CD4-positive, alpha-beta T cell treated with Interleukin-4 for 4 hours (primary cell): ENCODE measurements at places on chromosomes 4 and X.

DNA sequence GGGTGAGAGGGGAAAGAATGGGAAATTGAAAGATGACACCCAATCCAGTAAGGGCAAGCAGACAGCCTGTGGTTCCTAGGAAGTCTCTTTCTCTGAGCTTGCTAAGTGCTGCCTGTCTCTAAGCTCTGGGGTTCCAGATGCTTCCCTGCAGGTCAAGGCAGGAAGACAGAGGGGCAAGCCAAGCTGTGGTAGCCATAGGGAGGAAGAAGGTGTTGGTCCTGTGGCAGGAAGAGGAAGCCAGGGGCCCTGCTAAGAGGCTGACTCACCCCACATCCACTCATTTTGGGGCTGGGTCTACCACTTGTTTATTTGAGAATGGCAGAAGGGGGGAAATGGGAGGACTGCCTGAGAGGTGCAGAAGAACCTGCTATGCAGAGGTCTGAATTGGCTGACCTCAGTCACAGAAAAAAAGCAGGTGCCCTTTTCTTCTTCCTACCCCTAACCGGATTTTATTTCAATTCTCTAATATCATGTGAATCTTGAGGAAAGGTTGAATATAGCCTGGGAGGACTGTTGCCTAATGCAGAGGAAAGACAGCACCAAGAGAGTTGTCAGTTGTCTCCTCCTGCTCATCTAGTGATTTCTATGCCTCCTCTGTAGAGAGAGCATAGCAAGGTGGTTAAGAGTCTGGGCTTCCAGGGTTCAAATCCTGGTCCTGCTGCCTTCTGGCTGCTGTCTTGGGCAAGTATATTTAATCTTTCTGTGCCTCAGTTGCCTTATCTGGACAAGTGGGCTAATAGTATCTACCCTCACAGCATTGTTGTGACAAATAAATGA is 27.4 kb downstream of the HOPX start:
- peak; percentile 66 for DNase-seq

- DNase-seq, result no peak
Measured at GRCh38 chr4:110480746-110481271, 4.9 kb downstream of the ENPEP start.

DNA sequence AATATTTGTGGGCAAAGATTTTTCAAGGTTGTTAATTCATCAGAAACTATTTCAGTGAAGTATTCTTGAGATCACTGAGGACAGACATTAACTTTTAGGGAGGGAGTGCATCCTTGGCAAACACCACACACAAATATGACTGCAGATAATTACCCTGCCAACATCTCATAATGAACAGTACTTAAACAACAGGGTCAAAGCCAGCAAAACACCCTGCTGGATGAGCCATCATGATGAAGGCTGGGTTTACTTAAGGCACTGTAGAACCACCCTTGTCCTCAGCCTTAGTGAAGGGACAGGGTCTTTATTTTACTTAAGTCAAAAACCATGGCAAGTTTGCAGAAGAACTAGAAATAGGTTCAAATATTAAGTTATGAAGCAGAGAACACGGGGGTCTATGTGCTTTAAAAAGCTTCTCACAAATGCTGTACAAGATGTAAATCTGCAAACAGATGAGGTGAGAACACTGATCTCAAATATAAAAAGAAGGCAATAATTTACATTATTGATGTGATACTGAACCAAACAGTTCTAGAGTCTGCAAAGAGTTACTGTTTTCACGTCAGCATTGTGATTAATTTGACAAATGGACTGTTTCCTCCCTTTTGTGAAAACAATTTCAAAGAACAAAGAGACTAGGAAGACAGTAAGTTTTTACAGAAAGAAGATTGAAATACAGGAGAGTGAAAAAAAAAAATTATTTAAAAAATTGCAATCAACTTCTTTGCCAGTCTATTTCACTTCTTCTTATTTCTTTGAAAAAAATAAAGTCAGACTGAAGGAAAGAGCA is 28.2 kb downstream of the TAPT1 start:
- no peak for DNase-seq

DNA sequence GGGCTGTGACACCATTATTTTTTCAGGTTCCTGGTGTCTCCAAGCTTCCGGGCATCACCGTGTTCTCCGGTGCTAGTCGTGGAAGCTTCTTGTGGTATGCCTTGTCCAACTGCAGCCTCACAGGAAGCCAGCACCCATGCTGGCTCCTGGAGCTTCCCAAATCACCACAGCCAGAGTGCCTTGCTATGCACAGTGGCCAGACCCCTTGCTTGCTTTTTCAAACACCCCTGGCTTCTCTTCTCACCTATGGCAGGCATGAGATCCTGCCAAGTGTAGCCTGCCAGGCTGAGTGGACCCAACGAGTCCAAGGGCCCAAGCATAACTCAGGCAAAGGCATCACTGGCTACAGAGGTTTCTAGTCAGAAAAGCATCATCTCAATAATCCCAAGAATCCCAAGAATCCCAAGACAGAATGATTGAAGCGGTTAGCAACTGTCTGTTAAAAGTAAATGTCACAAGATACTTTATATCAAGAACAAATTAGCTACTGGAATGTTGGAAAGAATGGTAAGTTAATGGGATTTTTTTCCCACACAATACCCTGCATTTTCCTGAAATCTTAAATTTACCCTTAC is 1522.9 kb downstream of the PCDH18 start:
- no peak for DNase-seq

GRCh38 chrX:312621-313331 is 5.8 kb downstream of the GTPBP6 start:
- no peak for DNase-seq

DNA sequence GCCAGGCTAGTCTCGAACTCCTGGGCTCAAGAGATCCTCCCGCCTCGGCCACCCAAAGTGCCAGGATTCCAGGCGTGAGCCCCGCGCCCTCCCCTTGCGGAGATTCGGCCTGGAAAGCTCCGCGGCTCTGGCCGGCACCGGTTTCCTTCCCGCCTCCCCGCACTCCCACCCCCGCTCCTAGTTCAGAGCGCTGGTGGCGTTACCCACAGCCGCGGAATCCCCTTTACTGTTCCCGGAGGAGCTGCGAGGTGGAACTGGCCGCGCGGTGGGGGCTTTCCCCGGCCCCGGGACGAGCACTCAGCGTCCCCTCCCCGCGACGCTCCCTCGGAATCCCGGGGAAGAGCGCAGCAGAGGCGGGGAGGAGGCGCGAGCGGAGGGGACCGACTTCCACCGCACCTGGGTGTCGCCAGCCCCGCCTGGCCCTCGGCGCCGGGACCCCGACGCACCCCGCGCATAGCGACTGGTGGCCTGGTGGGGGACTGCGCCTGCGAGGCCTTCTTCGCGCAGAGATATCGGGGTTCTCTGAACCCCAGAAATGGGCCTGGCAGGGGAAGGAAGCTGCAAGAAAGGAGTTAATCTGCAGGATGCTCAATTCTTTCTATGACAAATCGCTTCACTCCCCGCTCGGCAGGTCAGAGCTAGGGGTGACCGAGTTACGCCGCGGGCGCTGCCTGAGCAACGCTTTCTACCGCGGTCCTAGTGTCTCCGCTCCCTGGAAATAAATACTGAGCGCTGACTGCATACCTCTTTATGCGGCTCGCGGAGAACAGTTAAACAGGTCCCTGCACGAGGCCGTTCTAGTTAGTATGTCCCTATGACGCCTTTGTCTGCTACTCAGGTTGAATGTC is 14.6 kb upstream of the SLC25A4 start:
- DNase-seq, result peak; percentile 13

GRCh38 chr4:127284236-127284635 is 348.5 kb upstream of the INTU start:
- DNase-seq, result no peak

- no peak for DNase-seq
Measured at GRCh38 chr4:5357870-5358269, 306.6 kb downstream of the STK32B start.

- DNase-seq, result no peak
Measured at GRCh38 chr4:33255094-33255493, 2534.9 kb downstream of the PCDH7 start.

DNA sequence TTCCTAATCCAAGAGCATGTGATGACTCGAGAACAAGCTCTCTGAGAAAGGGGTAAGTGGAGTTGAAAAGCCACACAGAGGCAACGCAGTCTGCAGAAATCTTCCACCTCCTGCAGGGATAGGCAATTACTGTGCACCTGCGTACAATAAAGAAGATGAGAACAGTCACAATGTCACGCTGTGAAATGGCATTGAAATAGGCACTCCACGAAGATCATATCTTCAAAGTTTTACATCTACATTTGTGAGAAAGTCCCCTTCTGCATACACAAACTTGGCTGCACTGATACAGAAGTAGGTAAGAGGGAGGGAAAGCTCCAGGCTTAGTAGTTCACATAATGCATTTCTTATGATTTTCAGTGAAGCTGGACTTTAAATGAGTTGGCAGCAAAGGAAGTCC is 27.1 kb downstream of the DDX60L start:
- no peak for DNase-seq

DNA sequence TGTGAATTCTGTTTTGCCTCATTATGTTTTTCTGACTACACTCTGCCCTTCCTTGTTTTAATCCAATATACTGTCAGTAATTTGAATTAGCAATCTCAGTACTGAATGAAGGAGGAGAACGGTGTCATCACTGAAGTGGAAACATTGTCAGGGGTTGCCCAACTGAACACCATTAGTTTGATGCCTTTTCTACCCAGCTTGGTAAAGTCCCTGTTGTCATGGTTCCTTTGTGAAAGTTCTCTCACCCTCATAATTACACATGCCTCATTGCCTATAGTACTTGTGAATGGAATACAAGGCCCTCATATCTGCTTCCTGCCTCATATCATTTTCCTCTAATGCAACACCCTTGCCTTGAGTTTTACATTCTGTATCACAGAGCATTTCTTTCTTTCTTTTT is 76.9 kb downstream of the RRAGB start:
- DNase-seq, result no peak

DNA sequence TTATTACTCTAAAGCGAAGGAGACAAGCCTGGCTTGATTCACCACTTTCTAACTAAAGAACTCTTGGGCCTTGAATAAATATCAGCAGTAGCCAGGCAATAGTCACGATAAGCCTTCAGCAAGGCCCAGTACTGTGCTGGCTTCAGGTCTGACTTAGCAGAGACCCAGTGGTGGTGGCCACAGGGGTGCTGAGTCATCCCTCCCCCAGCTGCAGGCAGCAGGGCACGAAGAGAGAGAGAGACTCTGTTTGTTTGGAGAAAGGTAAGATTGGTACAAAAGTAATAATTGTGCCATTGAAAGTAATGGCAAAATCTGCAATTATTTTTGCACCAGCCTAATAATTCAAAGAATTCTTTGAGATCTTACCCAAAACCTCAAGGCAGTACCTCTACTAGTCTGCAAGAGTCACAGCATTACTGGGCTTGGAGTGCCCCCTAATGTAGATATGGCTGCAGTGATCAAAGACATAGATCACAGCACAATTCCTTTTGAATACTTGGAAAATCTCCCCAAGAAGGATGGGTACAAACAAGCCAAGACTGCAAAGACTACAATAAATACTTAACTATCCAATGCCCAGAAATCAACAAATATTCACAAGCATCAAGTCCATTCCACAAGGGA is 159.5 kb upstream of the USP38 start:
- no peak for DNase-seq

- no peak for DNase-seq
Measured at GRCh38 chr4:76386566-76387305, 34.2 kb downstream of the CCDC158 start.

GRCh38 chrX:108494406-108495090 is 54.9 kb downstream of the COL4A5 start:
- no peak for DNase-seq

DNA sequence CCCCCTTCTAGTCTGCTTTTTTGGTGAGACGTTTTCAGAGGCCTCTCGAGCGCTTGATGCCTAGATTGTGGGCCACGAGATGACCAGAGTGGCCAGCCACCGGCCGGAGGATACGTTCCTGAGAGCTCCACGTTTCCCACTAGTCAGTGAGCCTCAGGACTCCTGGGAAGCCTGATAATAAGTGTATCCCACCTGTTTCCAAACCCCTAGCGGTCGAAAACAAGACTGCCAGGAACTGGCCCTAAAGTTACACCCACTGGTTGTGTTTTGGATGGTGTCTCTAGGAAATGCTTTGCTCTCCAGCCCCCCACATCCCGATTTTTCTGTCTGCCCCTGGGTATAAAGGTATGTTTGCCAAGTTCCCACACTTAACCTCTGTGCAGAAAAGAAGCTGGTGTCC is 4.6 kb upstream of the RS1 start:
- DNase-seq, result no peak

GRCh38 chr4:99696801-99697200 is 39.2 kb upstream of the C4orf54 start:
- DNase-seq, result no peak

- DNase-seq, result no peak
Measured at GRCh38 chr4:120733968-120734367, 188.6 kb downstream of the PRDM5 start.

DNA sequence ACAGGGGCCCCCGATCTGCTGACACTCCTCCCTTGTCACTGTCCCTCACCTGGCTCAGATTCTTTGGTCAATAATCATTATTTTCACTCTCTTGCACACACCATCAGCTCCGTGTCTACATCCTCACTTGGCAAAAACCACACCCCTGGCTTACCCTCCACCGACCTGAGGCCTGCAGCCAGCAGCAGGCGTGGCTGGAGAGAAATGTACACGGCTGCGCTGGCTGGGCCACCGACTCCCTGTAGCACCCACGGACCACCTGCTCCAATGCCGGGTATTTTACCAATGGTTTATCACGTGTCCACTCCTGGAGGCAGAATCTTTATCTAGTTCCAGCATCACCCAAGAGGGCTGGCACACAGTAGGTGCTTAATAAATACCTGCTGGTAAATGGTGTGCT is 98.4 kb downstream of the WFS1 start:
- DNase-seq, result no peak

DNA sequence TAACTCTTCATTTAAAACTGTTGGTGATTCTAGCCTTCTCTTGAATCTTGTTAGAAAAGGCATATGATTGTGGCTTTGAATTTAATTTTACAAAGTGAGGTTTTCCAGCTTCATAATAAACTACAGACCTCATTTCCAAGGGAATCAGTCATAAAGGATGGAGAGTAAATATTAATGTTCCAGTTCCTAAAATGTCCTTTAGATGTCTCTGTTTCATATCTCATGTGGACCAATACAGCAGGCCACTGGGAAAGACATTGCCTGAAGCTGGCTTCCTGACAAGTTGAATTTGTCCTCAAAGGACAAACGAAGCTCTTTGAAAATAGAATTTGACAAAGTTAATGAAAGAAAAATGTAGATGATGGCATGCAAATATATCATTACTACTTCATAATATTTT is 125.4 kb downstream of the ZNF330 start:
- no peak for DNase-seq

DNA sequence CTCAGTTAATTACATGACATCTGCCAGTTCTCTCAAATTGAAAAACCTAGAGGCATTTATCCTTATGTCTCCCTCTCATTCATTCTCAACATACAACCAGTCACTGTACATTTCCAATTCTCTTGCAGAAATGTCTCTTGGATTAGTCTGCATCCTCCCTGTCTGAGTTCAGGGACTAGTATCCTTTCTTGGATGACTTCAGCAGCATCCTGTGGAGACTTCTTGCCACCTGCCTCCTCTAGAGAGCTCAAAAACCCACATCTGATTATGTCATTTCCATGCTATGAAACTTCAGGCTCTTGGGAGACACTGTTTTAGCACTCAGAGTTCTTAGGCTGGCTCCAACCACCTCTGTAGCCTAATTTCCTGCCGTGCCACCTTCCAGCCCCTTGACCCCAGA is 515.1 kb upstream of the DIPK2B start:
- DNase-seq, result no peak
